ENCODE measurements at places on chromosomes 12 and 14.

- DNase-seq: no peak
These were observed 295.2 kb downstream of the CACNA1C start for GRCh38 chr12:2347844-2348481.

GRCh38 chr12:7108003-7108795 is 815 bp downstream of the C1RL start:
- peak; percentile 55 for DNase-seq

- DNase-seq: no peak
These were observed 4.5 kb downstream of the OR10AD1 start for GRCh38 chr12:48198672-48198971.

GRCh38 chr14:50697659-50698290 is 29.7 kb upstream of the SAV1 start:
- DNase-seq: no peak

GRCh38 chr12:10392394-10392930 is 2.6 kb upstream of the KLRK1 start:
- peak; percentile 72 for DNase-seq

GRCh38 chr14:101186992-101187815 is 283.7 kb upstream of the RTL1 start:
- no peak for DNase-seq

- DNase-seq: no peak
These were observed 49.0 kb downstream of the GPHB5 start for GRCh38 chr14:63269561-63270225.

GRCh38 chr14:59086241-59086882 is 102.1 kb upstream of the DAAM1 start:
- peak; percentile 35 for DNase-seq

- no peak for DNase-seq
These were observed 59.0 kb upstream of the EIF5 start for GRCh38 chr14:103275000-103275399.

DNA sequence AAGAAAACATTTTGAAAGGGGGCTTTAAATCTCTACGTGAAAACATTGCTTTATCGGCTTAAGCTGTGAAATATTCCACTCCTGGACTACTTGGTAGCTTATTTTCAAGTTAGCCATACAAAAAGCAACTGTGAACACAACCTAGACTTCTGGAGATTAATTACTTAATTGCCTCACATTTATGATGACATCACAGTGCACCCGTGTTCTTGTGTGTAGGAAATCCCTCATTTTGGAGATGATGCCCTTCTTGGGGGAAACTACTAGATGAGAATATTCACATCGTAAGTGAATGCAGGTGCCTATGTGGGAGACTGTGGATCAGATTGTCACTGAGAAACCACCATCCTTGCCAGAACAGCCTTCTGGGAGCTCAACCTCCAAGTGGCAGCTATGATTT is 10.5 kb upstream of the B4GALNT3 start:
- no peak for DNase-seq

GRCh38 chr12:104939089-104939488 is 19.0 kb downstream of the SLC41A2 start:
- no peak for DNase-seq

- DNase-seq: no peak
These were observed 89.8 kb downstream of the BTG1 start for GRCh38 chr12:92055877-92056276.

- DNase-seq: no peak
These were observed 34.3 kb downstream of the CCNK start for GRCh38 chr14:99515301-99516155.

- DNase-seq: no peak
These were observed 10.2 kb downstream of the OR6S1 start for GRCh38 chr14:20631023-20631879.

- no peak for DNase-seq
These were observed 878.1 kb downstream of the C12orf50 start for GRCh38 chr12:87150969-87151662.

- DNase-seq: peak; percentile 34
These were observed 4.4 kb downstream of the KMT2D start for GRCh38 chr12:49055978-49056754.

- DNase-seq: no peak
These were observed 47.1 kb downstream of the A2M start for GRCh38 chr12:9068600-9068999.

All from AG09319 (cell line).